Daoy (cell line): ENCODE measurements at places on chromosomes 7 and 10. TPM values are rescaled to one million over a fixed set of nuclear protein-coding genes. Genes with fewer than 3 reads are reported as not detected.
A peak's percentile ranks its signal among the peaks of the same experiment; 100 is the strongest.

DNA sequence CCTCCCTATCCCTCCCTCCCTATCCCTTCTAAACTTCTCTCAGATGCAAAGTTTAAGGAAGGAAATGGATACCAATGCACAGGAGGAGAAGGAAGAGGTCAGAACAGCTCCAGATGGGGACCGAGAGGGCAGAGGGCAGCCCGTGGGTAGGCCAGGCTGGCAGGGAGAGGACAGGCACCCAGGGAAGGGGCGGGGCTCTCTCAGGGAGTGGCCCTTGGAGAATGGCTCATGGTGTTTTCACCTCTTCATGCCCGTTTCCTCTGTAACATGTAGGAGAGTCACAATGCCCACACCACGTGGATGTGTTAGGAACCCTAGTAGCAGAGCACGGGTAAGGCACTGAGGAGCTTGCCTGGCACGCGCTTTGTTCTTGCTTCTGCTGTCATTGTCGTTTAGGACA is 264.5 kb downstream of the CELF2 start:
- DNase-seq: no peak

GRCh38 chr7:137753067-137753466 is 93.7 kb downstream of the DGKI start:
- DNase-seq: peak; percentile 15

- no peak for DNase-seq
Measured at GRCh38 chr7:92259062-92259461, 13.3 kb downstream of the ANKIB1 start.

The ERVW-1 gene
- not detected in 2 replicates for total RNA-seq

The MDFIC gene
- 45.0 and 45.9 TPM in 2 replicates for total RNA-seq
